Fibroblast of skin of right biceps (primary cell): ENCODE measurements at places on chromosomes 11 and 22.

GRCh38 chr22:35863432-35863831, 145.8 kb downstream of the APOL5 start:
- DNase-seq: no peak

DNA sequence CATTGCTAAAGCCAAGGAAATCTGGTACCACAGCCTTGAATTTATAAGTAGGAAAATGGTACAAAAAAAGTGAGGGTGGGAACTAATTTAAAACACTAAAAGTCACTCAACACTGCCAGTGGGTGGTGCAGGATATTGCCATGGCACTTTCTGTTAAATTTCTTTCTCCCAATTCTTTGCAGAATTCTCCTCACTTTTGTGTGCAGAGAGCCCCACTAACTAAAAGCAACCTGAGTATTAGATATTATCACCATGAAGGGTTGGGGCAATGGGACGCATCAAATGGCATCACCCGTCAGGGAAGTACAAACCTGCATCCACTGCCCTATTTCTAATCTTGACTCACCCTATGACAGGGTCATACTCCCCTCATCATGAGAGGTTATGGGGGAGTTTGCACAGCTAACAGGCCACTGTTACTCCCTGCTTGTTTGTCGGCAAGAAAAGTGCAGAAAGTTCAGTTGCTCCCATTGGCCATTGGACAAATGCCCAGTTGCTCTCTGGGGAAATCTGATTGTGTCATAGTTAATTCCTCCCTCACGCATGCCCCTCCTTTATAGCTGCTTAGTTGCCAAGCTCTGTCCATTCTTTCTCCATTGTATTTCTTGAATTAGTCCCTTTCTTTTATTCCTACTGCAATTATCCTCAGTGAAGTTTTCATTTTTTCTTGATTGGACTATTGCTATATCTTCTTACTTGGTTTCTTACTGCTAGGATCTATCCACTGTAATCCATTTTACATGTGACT, 93.8 kb upstream of the BLID start:
- peak; percentile 86 for DNase-seq

- DNase-seq: no peak
Observed at GRCh38 chr22:39374191-39374590, 24.4 kb downstream of the SYNGR1 start.

DNA sequence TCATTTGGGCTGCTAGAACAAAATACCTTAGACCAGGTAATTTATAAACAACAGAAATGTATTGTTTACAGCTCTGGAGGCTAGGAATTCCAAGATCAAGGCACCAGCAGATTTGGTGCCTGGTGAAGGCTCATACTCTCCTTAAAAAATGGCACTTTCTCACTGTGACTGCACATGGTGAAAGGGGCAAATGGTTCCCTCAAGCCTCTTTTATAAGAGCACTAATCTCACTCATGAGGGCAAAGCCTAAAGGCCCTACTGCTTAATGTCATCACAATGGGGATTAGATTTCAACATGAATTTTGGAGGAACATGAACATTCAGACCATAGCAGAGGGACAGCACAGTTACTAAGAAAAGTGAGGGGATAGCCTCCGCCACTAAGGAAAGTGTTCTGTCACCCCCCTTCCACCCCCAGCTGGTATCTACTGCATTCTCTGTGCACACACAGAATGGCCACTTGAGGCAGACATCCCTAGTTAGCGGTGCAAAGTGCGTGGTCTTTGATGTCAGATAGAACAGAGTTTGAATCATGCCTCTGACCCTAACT, 47.2 kb upstream of the CEP295 start:
- DNase-seq: no peak

- DNase-seq: peak; percentile 57
Observed at GRCh38 chr11:75931124-75931523, 116.1 kb downstream of the UVRAG start.

GRCh38 chr11:107804211-107804610, 54.4 kb downstream of the SLC35F2 start:
- DNase-seq: no peak

GRCh38 chr22:41023299-41023623, 69.1 kb upstream of the EP300 start:
- no peak for DNase-seq
